ENCODE measurements at places on chromosomes 12 and 14. TPM values are rescaled to one million over a fixed set of nuclear protein-coding genes. Genes with fewer than 3 reads are reported as not detected.

DNA sequence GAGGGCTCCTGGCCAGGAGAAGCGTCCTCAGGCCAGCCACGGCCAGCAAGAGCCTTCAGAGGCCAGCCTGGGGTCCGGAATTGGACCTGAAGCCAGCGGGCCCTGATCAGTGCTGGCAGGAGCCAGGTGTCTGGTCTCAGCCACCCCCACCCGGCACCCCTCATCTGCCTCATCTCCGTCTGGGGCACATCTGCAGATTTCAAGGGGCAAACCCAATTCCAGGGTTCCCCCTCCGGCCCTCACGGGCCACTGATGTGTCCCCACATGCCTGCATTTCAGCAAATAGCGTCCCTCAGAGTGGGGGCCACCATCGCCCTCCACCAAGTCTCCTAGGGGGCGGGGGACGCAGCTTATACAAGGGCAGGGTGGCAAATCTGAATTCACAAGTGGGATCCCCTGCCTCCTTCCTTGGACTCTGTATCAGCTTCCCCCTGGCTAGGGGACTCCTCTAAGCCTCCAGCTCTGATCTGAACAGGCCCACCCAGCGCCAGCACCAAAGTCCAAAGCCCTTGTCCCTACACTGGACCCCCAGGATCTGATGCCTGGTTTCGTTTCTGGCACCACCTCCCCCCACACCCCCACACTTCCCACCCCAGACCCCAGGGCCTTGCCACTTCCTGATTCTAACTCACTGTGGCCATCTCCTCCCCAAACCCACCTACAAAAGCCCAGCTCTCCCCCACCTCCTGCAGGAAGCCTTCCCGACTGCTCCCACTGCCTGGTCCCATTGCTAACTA is 10.1 kb downstream of the TMEM179 start:
- no peak for DNase-seq

DNA sequence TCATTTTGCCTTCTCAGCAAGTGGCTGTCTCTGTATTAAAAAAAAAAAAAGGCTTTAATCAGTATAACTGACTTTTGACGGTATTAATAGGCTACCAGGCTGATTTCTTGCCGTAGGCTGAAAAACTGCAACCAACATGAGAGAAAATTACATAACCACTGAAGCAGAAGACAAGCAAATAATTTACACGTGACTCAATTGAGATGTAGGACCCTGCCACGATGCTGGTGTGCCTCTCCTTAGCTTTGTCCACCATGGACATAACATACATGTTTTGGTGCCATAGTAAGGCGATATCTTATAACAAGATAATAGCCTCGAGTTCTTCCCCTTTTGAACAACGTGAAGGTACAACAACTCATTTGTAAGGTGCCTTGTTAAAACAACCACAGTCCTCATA is 88.7 kb upstream of the GRIP1 start:
- DNase-seq, result no peak

DNA sequence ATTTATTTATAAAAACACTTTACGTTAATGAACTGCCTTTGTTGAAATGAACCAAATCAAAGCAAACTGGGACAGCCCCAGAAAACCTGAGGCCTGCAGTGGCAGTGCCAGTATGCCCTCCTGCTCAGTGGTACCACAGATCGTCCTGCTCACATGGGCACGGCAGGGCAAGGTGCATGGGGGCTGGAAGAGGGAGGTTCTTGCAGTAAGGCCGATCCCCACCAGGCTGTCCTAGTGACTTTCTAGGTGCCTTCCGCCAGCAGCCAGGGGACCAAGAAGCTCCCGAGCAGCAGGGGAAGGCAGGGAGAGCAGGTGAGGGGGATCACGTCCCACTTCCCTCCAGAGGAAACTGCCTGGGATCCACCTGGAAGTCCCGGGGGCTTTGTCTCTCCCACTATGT is 63.9 kb downstream of the TESC start:
- no peak for DNase-seq

DNA sequence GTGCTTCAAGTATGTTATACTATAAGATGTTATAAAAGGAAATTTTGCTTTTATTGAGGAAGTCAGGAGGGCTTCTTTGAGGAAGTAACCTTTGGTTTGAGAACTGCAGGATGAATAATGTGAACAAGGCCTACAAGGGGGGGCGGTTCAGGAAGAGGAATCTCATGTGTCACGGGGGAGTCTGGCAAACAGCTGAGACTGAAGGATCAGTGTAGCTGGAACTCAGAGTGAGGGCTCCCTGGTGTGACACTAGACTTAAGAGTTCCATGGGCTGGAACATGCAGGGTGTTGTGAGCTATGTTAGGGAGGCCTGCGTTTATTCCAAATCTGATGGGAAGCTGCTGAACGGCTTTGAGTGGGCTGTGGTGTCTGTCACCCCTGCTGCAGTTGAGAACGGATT is 62.3 kb downstream of the UNC79 start:
- DNase-seq, result no peak

GRCh38 chr12:94012590-94012989 is 135.8 kb upstream of the PLXNC1 start:
- DNase-seq, result no peak

- no peak for DNase-seq
These were observed 93.8 kb downstream of the NDUFA12 start for GRCh38 chr12:94909663-94910062.

GRCh38 chr14:98374136-98374535 is 897.9 kb downstream of the BCL11B start:
- DNase-seq, result no peak

GRCh38 chr14:64217308-64217707 is 76.9 kb downstream of the ESR2 start:
- no peak for DNase-seq

DNA sequence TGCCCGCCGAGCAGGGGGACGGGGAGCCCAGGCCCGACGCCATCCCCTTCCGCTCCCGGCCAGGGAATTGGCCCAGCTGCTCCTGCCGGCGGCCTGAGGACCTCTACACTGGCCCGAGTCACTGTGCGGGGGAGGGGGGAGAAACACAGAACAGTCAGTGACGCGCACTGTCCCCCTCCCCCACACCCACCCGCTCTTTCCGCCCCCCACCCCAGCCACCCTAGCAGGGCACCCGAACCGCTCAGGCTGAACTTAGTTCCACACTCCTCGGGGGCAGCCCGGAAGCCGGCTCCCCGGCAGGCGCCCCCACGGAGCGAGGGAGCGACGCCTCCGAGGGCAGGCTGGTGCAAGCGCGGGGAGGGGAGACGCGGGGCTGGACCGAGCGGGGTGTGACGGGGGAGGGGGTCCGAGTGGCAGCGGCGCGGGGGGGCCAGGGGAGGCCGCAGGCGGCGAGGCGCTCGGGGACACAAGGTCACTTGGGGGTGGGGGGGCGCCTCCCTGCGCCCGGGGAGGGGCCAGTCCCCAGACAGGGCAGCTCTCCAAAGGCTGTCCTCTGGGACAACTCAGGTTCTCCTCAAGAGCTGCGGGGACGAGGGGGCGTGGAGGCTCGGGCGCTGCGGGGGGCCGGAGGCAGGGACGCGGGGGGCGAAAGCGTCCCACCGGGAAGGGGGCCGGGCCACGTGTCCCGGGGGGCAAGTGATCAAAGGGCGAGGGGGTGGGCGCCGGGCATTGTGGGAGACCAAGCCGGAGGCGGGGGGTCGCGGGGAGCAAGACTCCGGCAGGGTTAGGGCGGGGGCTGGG is 648 bp downstream of the CHD4 start:
- peak; percentile 40 for DNase-seq

GRCh38 chr14:100681111-100681510 is 45.6 kb upstream of the DLK1 start:
- DNase-seq, result no peak

GRCh38 chr12:75658901-75659823 is 147.8 kb upstream of the KRR1 start:
- DNase-seq, result peak; percentile 77

Gene IQSEC3
- not detected for total RNA-seq

Gene KCNJ8
- not detected for total RNA-seq

Gene SERPINA12
- not detected for total RNA-seq

Gene TSPAN8
- 1.6 TPM for total RNA-seq

Gene TUNAR
- total RNA-seq, result not detected

Data from endothelial cell of umbilical vein (primary cell).